MM.1S (cell line): ENCODE measurements at places on chromosomes 12 and 14.
A peak's percentile ranks its signal among the peaks of the same experiment; 100 is the strongest.

- no peak for DNase-seq
Observed at GRCh38 chr12:58882826-58883225, 37.5 kb downstream of the LRIG3 start.

GRCh38 chr12:45416126-45416525 is 200.2 kb downstream of the ANO6 start:
- DNase-seq, result no peak

DNA sequence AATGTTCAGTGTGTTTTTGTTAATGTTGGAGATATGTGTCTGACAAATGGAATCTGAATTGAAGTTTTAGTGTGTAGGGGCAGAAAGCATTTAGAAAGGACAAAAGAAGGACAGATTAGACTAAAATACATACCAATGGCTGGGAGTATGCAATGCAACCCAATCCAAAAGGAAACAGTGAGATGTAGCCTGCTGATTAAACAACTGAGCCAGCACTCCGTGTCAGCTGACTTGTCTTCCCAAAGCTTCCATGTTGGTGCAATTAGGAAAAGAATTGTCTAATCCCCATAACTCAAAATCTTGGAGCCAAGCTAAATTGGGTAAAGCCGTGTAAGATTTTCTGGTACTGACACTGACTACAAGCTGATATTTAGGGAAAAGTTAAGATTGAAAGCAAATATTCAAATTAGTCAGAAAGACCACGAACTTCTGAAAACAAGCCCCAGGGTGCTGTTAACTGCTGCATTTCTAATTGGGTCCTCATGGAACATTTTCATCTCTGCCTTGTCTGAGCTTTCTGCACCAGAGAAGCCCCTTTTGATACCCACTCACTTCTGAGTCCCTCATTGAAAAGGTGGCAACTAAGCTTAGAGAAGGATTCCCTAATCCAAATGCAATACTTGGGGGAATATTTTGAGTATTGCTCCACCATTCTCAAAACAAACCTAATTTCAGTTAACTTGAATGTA is 109.1 kb downstream of the DAD1 start:
- no peak for DNase-seq

- no peak for DNase-seq
Observed at GRCh38 chr12:110353211-110353965, 50.1 kb downstream of the ANAPC7 start.

DNA sequence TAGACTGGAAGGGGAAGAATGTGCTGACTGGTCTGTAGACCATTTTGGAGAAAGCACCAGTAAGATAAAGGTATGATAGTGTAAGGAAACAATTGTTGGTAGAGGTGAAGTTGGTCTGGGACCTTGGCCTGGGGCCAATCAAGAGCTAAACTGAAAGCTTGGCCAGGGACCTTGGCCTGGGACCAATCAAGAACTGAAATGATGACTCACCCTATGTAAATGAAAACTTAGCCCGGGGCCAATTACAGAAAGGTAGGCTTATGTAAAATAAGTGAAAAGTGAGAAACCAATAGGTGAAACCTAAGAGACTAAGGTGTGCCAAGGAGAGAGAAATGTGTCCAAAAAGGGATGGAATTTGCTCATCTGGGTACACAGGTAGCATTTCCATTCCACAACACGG is 776.0 kb downstream of the C12orf50 start:
- peak; percentile 22 for DNase-seq

GRCh38 chr14:93959239-93960107 is 16.9 kb downstream of the ASB2 start:
- peak; percentile 91 for DNase-seq

- peak; percentile 19 for DNase-seq
Observed at GRCh38 chr12:113241191-113242025, 20.1 kb downstream of the TPCN1 start.

DNA sequence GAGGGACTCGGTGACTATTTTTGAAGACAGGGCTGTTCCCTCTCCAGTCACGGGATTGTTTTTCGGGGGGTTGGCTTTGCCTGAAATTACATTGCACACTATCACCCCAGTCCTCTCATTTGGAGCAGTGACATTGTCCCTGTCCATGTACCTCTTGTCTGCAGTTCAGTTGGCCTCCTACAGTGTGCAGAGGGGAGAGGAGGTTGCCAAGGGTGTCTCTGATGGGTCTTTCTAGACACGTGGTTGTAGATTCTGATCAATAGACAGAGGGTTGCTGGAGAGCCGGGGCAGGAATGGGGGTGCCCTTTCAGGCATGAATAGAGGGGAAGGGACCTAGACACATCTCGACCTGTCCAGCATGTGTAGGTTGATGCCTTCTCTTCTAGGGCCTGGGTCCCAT is 1.2 kb downstream of the TMEM120B start:
- DNase-seq, result no peak

- DNase-seq, result no peak
Observed at GRCh38 chr12:131598717-131599116, 112.2 kb upstream of the SFSWAP start.

- DNase-seq, result no peak
Observed at GRCh38 chr12:10191865-10192264, 13.0 kb downstream of the TMEM52B start.

GRCh38 chr12:118618695-118619094 is 242.3 kb downstream of the SUDS3 start:
- no peak for DNase-seq

DNA sequence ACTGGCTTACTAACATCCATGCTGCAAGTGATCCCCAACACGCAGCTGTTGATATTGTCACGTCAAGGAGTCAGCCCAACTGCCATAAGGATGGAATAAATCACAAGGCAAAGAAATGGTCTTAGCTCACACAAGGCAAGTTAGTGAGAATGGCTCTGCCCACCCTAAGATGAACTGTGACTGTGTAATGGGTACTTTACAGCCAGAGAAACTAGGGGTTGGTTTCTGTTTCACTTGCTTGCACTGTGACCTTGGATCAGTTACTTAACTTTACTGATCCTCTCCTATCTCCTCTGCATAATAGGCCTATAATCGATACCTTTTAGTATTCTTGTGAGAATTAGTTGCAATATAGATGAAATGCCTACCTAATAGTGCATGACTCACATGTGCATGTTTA is 52.2 kb upstream of the ANO2 start:
- peak; percentile 44 for DNase-seq

DNA sequence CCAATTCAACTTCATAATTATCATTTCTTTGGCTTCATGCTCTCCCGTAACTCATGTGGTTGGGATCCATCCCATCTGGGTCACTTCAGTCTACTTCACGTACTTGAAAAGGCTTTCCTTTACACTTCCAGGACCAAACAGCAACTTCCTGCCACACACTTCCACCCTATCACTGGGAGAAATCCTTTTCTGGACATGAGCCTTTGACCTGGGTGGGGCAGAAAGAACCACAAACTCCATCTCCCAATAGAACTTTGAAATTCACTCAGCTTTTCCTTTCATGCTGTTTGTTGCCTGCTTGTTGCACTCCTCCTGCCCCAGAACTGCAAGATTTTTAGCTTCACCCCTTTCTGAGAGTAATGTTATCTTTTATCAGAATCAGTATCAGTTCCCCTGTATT is 18.4 kb upstream of the GALNT16 start:
- no peak for DNase-seq

DNA sequence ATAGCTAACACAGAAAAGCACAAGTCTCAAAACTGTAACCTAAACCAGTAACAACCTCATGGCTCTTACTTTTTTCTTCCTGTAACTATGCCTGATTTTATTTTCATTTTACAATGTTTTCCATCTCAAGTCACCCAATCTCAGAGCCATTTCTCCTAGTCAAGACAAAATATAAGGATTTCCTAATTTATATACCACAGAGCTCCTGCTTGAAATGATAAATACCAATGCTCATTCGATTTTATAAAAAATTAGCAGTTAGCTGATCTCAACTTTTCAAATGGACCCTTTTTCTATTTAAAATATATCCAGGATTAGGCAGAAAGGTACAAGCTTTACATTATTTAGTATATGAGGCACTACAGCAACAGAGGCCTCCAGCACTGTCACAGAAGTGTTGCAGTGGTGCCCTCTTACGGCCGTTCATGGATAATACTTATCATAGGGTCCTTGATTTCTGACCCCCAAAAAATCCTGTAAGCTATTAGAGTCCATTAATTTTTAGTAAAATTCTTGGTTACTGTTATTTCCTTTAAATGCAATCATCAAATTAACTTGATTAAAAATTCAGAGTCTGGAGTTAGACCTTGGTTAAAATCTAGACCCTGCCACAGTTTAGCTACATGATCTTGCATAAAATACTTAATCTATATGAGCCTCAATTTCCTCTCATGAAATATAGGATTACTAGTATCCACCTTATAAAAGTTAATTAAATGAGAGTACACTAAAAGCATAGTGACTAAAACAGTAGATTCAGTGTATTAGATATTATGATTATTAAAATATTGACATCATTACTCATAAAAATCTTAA is 68.3 kb downstream of the SEC23A start:
- DNase-seq, result no peak

DNA sequence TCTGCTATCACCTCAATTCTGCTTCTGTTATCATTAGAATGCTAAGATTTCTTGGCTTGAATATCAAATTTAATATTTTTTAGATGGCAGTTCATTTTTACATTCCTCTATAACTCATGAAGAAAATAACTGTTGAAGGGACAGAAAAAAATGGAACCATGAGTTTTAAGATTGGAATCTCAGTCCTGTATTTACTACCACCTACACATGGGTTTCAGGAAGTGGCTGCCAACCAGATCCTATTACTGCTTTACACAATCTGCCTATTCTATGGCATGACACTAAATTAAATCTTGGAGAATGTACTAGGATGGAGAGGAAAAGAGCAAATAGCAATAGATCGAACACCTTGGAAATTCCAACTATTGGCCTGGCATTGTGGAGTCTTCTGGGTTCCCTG is 140.8 kb downstream of the DUSP6 start:
- no peak for DNase-seq

GRCh38 chr12:2057795-2058408 is 5.1 kb downstream of the CACNA1C start:
- no peak for DNase-seq
